ENCODE measurements at places on chromosomes 5 and 9.

DNA sequence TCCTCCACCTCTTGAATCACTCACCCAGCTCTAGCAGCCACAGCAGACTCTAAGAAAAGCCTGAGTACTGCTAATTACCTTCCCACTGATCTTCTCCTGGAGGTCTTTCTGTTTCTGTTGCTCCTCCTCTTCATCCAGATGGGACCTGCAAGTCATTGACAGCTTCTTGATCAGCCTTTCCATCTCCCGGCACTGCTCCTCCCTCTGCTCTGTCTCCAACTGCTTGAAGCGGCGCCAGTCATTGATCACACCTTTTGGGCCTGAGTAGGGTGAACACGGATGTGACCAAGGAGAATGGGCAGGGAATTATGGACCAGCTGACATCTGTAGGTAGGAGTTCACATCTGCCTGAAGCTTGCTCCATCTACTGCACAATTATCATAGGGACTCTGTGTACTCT, 5.5 kb downstream of the PDCL start:
- no peak for DNase-seq

- no peak for DNase-seq
Observed at GRCh38 chr9:98502311-98502975, 206.3 kb downstream of the GABBR2 start.

GRCh38 chr9:129250786-129251185, 72.7 kb upstream of the IER5L start:
- DNase-seq, result no peak

- no peak for DNase-seq
Observed at GRCh38 chr9:87588339-87588738, 90.7 kb downstream of the DAPK1 start.

DNA sequence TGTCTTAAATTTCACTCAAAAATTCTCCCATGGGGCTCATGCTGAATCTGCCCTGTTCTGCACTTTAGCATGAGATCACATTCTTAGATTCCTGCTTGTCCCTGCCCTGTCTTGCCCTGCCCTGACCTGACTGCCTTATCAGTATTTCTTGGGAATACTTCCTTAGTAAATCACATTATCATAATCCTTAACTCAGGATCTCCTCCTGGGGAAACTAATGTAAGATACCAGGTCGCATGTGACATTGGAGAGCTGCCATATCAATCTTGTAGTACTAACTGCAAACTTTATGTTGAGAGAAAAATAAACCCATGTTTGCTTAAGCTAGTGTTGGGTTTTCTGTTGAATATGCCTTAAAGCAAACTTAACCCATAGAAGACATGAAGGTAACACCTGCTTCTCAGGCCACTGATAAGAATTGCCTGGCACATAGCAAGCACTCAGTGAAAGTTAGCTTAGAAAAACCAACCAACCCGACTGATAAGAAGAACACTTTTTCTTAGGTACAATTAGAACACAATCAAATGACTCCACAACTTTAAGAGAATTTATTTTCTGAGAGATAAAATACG, 53.3 kb downstream of the IL33 start:
- DNase-seq, result no peak

GRCh38 chr5:107424491-107424890, 246.2 kb downstream of the EFNA5 start:
- DNase-seq, result no peak

GRCh38 chr5:25414742-25415141, 770.0 kb upstream of the CDH10 start:
- DNase-seq, result no peak

- no peak for DNase-seq
Observed at GRCh38 chr5:171589461-171589860, 170.0 kb downstream of the FGF18 start.

DNA sequence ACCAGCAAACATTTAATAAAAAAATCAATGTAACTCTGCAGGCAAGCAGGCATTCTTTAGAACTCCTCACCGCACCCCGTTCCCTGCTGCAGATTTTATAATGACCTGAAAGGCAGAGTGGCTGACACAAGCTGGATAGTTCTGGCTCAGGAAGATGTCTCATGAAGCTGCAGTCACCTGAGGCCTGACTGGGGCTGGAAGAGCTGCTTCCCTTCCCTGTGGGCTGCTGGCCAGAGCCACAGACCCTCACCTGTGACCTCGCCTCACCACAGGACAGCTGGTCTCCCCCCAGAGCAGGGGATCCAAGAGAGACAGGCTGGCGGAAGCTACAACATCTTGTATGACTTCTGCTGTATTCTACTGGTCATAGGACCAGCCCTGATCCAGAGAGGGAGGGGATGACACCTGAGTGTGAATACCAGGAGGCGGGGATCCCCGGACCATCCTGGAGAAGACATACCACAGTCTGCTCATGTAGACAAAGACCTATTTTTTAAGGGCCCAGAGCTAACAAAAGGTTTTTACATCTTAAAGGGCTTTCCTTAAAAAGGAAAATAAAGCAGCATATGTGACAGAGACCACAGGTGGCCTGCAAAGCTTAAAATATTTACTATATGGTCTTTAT, 43.9 kb downstream of the RAPGEF1 start:
- no peak for DNase-seq

- DNase-seq, result no peak
Observed at GRCh38 chr5:31382051-31382878, 149.6 kb downstream of the DROSHA start.

GRCh38 chr9:35798658-35799374, 7.4 kb downstream of the NPR2 start:
- DNase-seq, result no peak

- DNase-seq, result no peak
Observed at GRCh38 chr9:126708178-126708577, 94.5 kb downstream of the LMX1B start.

DNA sequence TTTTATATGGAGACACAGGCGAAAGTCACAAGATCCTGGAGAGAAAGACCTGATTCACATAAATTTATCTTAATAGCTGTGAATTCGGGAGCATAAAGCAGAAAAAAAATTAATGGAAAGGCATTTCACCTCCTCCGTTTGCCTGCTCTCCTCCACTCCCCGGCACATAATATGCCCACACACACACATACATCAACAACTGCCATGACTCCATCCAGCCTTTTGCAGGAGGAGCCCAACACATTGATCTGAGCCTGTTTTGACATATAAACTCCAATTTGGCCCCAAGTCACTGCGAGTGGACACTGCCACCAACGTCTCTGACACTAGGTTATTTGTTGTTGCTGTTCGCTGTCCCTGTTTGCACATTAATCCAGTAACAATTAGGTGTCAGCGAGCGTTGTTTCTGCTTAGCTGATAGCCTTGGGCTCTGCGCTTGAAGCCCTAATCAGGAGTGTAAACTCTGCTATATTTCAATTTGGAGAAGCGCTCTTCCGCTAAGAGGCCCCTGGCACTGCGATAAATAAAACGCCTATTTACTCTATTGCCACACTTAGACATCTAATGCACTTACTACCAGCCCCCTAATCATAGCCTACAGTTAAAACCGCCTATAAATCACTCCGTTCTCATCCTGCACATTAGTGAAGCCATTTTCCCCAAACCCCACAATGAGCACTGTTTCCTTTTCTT, 195.8 kb upstream of the TBCA start:
- no peak for DNase-seq

- DNase-seq, result no peak
Observed at GRCh38 chr9:100937382-100937781, 91.1 kb upstream of the PLPPR1 start.

GRCh38 chr5:115573133-115573532, 28.6 kb upstream of the FEM1C start:
- no peak for DNase-seq

Data from hypothalamus (tissue), 51 donors.